Aorta (tissue), 5 donors: ENCODE measurements at places on chromosomes 3 and 15.

DNA sequence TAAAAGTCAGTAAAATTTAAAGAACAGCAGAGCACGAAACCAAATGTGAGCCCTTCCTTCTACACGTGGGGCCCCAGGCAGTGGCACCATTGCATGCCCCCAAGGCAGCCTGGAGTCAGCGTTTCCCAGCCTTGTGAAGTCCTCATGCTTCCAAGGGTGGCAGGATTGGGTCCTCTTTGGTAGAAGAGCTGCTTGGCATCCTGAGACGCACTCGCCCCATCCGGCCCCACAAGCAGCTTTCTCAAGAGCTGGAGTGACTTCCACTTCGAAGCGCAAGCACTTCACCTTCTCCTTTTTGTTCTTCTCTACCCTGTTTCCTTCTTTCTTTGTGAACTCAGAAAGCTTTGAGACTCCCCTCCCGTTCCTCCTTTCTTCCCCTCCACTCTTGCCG, 34.7 kb downstream of the ZNF710 start:
- peak; percentile 69 for DNase-seq

- DNase-seq, result no peak
Measured at GRCh38 chr15:38602910-38603670, 38.5 kb upstream of the RASGRP1 start.

GRCh38 chr15:80606511-80607071, 88.5 kb upstream of the ABHD17C start:
- no peak for DNase-seq

DNA sequence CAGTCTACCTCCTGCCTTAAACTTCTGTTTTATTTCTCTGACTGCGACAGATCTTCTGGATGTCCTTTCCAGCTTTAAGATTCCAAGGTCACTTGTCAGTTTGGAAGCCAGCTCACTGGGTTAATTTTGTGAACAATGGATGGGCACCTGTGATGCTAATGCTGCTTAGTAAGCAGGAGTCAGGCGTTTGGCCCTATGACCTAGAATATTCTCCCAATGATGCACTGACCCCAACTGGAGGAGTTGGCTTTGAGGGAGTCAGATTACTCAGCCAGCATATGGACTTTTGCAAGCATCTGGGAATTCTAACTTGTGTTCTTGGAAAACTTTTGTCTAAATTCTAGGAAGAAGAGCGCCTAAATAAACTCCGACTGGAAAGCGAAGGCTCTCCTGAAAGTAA, 28.1 kb downstream of the HACD3 start:
- no peak for DNase-seq

DNA sequence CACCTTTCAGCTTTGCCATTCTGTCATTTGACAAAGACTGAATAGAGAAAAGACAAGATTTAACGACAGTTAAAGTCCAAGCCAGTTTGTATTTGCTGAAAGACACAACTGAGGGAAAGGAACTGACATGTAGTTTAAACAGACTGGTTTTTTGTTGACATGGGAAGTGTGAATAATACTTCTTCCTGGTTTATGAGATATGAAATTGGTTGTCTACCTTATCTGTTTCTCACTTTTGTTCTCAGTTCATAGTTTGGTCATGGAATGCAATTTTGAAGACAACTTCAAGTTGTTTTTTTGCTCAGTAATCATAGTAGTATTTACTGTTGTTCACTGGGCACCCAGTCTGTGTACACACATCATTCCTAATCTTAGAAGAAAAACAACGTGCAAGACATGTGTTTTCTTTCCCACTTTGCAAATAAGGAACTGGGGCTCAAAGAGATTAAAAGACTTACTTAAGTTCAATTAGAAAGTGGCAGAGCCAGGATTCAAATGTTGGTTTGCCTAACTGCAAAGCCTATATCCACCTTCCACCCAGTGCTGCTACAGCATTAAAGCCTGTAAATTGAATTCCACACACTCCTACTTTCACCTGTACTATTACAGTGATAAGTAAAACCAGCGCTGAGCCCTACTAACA, 103.5 kb downstream of the LPP start:
- no peak for DNase-seq

DNA sequence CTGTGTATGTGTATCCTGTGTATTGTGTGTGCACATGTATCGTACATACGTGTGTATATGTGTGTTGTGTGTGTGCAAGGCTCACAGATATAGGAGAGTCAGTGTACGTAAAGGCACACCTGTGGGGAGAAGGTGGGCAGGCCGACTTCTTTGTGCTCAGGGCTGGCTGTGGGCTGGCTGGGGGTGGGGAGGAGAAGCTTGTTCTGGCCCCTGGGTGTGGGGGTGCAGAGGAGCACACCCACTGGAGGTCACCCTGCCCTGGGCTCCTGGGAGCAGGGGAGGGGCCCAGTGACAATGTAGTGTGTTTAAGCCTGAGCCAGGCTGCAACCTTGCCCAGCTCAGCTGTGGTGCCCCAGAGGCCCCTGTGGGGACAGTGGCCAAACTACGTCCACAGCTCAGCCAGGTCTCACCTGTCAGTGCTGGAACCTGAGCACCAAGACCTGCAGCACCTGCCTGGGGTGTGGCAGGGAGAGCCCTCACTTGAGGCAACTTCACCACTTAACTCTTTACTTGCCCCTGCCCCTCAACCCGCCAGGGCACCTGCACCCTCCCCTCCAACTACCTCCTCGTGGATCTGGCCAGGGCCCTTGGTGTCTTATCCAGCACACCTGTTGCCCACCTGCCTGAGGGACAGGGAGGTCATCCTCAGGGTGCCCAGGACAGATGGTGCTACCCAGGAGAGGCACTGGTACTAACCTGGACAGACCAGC, 2.6 kb upstream of the HHATL start:
- peak; percentile 56 for DNase-seq

DNA sequence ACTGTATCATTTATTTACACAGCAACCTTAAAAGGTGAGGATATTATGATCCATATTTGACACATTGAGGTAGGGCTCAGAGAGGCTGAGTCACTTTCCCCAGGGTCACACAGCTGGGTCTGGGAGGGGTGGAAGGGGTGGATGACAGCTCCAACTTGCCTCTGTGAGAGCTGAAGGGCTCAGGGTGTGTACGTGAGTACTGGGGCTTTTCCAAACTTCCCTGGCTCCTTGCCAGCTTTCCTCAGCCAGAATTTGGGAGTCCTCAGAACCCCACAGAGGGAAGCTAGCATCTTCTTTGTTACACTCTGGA, 58.3 kb upstream of the SLC6A11 start:
- no peak for DNase-seq

- no peak for DNase-seq
Measured at GRCh38 chr15:76191539-76192244, 119.6 kb downstream of the ETFA start.

- no peak for DNase-seq
Measured at GRCh38 chr3:2468816-2469215, 370.1 kb downstream of the CNTN4 start.

DNA sequence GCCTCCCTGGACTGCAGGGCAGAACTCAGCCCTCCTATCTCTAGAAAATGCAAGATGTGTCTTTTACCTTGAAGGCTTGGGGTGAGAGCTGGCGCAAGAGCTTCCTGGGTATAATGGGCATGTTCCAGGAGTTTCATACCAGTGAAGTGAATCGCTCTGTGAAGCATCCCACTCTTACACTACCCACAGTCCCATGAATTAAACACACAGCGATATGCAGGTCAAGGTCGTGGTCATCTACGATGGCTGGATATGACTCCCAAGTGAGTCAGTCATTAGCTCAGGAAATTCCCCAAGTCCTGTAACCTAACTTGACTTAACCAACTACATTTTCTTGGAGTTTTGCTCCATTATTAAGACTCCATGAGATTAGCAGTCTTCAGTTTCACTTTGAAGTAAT, 439.7 kb downstream of the NTRK3 start:
- DNase-seq, result no peak

DNA sequence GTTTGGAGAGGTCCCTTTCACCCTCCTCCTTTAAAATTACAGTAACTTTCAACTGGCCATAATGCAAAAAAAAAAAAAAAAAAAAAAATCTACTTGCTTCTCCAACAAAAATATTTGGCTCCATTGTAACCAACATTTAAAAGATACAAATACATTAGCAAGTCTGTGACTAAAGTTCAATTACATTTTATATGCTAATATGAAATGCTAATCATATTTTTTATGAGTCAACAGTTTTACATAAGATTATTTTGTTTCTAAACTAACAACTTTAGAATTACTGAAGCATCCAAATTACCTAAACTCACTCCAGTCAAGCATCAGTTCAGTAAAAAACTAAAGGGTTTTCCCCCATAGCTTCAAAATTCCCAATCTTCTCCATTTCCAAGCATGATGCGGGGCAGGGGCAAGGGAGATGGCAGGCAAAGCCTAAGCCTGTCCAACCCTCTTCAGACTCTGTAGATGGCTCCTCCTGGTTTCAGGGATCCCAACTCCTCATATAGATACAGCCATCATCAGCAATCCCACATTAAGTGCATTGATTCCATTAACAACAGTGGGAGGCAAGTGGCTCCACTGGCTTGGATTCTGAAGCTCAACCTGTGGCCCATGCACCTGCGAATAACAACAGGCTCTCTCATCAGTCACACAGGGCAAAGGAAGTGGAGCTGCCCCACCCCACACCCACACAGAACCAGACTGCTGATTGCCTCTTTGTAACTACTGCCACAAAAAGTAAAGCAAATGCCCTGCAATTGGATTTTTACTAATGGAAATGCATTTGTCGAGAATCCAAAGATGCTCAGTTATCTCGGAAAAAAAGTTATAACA, 15.0 kb downstream of the SFMBT1 start:
- DNase-seq, result no peak

DNA sequence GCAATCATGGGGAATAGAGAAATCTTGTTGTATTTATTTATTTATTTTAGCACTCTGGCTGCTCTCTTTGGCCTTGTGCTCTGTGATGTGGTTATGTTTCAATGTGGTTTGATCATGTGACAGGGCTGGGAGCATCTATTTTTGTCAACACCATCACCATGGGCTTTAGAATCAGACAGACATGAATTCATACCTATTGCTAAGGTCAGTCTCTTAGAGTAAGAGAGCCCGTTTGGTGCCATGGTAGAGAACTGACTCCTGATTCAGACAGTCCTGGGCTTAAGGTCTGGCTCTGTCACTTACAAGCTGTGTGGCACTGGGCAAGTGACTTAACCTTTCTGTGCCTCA, 157.0 kb downstream of the RYR3 start:
- DNase-seq, result no peak

DNA sequence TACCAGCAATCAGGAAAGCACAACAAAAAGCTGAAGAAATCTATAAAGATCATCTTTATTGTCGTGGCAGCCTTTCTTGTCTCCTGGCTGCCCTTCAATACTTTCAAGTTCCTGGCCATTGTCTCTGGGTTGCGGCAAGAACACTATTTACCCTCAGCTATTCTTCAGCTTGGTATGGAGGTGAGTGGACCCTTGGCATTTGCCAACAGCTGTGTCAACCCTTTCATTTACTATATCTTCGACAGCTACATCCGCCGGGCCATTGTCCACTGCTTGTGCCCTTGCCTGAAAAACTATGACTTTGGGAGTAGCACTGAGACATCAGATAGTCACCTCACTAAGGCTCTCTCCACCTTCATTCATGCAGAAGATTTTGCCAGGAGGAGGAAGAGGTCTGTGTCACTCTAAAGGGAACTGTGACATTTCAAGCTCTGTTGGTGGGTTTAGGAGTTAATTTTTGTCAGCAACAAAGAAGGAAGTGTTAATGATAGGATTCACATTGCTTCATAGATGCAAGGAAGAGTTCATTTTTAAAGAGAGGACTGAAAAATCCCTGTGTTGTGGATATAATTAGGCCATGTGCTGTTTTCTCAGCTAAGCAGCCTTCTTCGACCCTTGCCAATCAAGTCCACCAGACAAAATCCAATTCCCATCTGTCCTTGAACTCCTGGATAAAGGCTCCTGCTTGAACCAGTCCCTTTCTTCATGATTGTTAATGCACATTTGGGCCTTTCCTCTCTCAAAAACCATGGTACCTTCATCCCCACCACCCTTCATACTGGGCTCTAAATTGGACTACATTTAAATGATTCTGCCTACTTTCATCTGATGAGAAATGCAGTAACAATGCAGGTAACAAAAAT, 1.2 kb downstream of the GPR15 start:
- no peak for DNase-seq

DNA sequence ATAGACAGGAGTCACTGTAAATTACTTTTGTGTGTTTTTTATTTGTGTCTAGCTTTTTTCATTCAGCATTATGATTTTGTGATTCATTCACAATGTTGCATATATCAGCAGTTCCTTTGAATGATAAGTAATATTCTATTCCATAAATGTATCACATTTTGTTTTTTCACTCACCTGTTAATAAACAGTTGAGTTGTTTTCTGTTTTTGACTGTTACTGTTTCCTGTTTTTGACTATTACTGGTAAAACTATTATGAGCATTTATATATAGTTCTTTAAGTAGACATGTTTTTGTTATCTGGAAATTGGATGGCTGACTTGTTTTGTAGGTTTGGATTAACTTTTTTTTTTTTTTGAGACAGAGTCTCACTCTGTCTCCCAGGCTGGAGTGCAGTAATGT, 138.4 kb downstream of the RSRC1 start:
- DNase-seq, result no peak

DNA sequence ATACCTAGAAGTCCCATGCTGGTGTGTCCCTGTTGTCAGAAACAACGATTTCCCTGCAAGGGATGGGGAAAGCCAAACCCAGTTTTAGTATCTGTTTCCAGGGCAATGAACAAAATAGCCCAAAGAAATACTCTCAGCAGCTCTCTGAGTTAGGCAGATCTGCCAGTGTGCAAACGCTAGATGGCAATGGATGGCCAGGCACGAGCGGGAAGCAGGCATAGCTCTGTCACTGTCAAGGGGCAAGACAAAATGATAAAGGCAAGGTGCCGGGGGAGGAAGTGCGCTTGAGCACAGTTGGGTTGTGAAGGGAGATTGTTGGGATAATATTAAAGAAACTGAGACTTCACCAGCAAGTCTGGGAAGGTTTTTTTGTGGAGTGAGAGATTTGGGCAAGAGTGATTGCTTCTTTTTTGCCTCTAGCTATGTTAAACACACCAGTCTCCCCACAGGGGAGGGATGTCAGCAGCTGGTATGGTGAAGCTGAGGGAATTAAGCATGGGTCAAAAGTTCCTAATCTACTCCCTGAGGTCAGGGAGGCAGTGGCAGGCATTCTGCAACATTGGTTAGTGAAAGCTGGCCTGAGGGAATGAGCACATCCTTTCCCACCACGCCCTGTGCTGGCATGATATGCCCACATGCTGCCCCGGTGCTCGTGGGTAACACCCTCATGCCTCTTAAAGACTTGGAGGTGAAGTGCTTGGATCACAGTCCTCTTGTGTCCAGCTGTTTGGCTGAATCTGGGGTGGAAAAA, 117.5 kb downstream of the PDCD6IP start:
- no peak for DNase-seq

DNA sequence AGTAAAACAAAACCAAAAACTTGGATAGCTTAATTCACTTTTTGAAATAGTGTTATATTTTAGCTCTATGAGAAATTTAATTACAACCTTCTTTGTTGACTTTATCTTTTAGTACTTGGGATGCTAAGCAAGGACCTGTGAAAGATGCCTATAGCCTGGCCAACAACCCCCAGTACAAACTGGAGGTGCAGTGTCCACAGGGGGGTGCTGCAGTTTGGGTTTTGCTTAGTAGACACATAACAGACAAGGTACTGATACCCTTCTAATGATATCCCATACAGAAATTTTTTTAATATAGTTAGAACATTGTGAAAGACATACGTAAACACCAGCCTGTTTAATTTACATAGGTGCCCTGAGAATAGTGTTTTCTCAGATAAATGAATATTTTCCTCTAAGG, 35.3 kb downstream of the CAPN7 start:
- peak; percentile 77 for DNase-seq

- DNase-seq, result no peak
Measured at GRCh38 chr3:12591997-12592715, 35.3 kb downstream of the MKRN2 start.
